ENCODE measurements at places on chromosomes 3 and 15.

DNA sequence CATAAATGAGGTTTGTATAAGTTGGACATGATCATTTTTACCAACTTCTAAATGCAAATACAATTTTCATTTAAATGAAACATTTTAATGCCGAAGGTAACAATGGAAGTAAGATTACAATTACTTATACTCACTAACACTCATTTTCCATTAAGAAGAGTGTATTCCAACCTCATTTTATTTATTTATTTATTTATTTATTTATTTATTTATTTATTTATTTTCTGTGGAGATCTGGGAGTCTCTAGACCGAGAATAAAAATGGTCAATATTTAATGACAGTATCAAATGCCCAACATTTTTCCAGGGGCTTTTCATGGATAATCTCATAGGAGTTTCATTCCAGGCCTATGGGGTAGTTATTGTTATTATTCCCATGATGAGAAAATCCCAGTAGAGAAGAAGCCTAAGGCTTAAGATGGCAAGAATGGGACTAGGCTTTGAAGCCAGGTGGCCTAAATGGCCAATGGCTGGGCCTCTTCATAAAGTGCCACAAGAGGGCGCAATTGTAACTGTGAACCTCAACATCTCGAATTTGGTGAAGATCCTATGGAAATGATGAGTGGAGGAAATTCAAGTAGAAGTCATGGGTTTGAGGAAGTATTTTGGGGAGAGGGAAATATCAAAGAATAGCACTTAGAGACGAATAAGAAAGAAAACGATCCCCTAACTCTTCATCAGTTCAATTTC, 21.3 kb downstream of the VGLL3 start:
- DNase-seq, result no peak
- H3K4me1 ChIP-seq, result no peaks in the 10 kb centered on the region
- H3K36me3 ChIP-seq, result no peaks in the 10 kb centered on the region
- no peak overlapping the region for H3K27ac ChIP-seq
- no peak overlapping the region for H3K4me3 ChIP-seq

DNA sequence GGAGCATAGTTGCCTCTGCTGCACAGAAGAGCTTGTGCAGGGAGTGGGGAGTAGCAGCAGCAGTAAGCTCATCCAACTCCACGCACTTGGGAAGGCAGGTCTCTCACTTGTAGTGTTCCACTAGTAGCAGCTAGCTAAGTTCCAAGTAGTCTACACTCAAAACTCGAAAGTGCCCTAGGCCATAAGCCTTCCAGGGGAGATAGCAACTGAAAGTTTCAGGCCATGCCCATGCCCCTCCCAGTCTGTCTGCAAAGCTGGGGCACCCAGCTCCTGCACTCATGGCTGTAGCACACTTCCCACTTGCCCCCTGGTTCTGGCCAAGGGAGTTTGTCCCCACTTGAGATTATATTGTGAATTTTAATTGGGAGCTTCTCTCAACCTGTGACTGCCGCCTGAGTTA, 57.5 kb downstream of the MFSD1 start:
- no peaks in the 10 kb centered on the region for H3K4me1 ChIP-seq
- H3K4me3 ChIP-seq, result no peak overlapping the region
- no peak for DNase-seq
- no peaks in the 10 kb centered on the region for H3K36me3 ChIP-seq
- H3K27me3 ChIP-seq, result no peaks in the 10 kb centered on the region

GRCh38 chr3:14935592-14936345, 11.6 kb upstream of the NR2C2 start:
- H3K4me3 ChIP-seq, result no peak overlapping the region
- no peaks in the 10 kb centered on the region for H3K27me3 ChIP-seq
- no peak overlapping the region for H3K27ac ChIP-seq
- H3K36me3 ChIP-seq, result no peaks in the 10 kb centered on the region
- DNase-seq, result no peak
- H3K4me1 ChIP-seq, result no peaks in the 10 kb centered on the region

GRCh38 chr15:69573815-69574475, 121.3 kb downstream of the RPLP1 start:
- no peak for DNase-seq
- H3K27ac ChIP-seq, result no peak overlapping the region
- no peaks in the 10 kb centered on the region for H3K36me3 ChIP-seq
- no peaks in the 10 kb centered on the region for H3K27me3 ChIP-seq

- no peak overlapping the region for H3K27ac ChIP-seq
- H3K36me3 ChIP-seq, result no peaks in the 10 kb centered on the region
- H3K27me3 ChIP-seq, result no peaks in the 10 kb centered on the region
- no peak overlapping the region for H3K4me3 ChIP-seq
- no peak for DNase-seq
Observed at GRCh38 chr15:50531766-50532165, 14.7 kb downstream of the USP50 start.

DNA sequence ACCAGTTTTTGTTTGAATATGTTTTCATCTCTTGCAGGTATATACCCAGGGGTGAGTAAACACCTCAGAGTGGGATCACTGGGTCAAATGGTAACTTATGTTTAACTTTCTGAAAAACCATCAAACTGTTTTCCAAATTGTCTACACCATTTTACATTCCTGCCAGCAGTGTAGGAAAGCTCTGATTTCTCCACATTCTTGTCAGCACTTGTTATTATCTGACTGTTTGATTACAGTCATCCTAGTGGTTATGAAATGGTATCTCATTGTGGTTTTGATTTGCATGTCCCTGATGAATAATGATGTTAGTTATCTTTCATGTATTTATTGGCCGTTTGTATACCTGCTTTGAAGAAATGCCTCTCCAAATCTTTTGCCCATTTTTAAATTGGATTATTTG, 13.8 kb downstream of the FSD2 start:
- H3K4me1 ChIP-seq, result no peaks in the 10 kb centered on the region
- H3K27ac ChIP-seq, result no peak overlapping the region
- H3K4me3 ChIP-seq, result no peak overlapping the region
- no peak for DNase-seq

DNA sequence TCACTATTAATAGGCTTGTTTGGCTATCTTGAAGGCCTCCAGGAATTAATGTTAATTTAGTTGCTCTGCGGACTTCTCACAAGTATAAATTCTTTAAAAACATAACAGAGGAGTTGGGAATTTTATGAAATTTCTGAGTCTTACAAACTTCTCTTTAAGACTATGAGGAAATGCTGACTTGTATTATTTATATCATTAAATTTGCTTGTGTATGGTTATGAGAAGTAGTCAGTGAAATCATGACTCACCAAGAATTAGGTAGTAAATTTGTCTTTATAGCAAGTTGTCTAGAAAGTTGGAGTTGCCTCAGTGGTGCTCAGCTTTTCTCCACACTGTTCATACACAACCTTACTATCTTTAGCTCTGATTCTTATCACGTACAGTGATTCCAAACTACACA, 26.5 kb downstream of the PHLDB2 start:
- H3K27me3 ChIP-seq, result no peaks in the 10 kb centered on the region
- DNase-seq, result no peak
- no peak overlapping the region for H3K27ac ChIP-seq
- no peak overlapping the region for H3K4me3 ChIP-seq
- H3K4me1 ChIP-seq, result no peaks in the 10 kb centered on the region
- no peaks in the 10 kb centered on the region for H3K36me3 ChIP-seq

DNA sequence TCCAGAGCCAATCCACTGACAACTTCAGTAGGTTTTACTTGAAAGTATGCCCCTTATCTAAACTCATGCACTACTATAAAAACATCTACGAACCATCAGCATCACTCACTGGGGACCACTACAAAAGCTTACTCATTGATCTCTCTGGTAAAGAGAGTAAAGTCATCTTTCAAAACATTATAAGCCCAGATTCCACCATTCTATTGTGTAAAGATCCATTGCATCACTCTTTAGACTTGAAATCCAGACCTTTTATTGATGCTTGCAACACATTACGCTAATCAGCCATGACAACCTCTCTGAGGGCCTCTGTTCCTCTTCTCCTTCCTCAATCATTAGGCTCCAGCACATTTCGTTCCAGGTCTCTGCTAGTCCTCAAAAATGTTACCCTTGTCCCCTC, 248.9 kb upstream of the WNT5A start:
- no peaks in the 10 kb centered on the region for H3K36me3 ChIP-seq
- H3K27ac ChIP-seq, result no peak overlapping the region
- no peak overlapping the region for H3K4me3 ChIP-seq
- no peaks in the 10 kb centered on the region for H3K4me1 ChIP-seq

GRCh38 chr3:183295211-183295610, 42.2 kb downstream of the B3GNT5 start:
- DNase-seq, result no peak
- H3K27me3 ChIP-seq, result no peaks in the 10 kb centered on the region
- no peaks in the 10 kb centered on the region for H3K4me1 ChIP-seq
- H3K4me3 ChIP-seq, result no peak overlapping the region
- H3K27ac ChIP-seq, result no peak overlapping the region

GRCh38 chr3:30354513-30354912, 251.9 kb upstream of the TGFBR2 start:
- no peak overlapping the region for H3K27ac ChIP-seq
- H3K4me3 ChIP-seq, result no peak overlapping the region
- no peaks in the 10 kb centered on the region for H3K36me3 ChIP-seq
- H3K4me1 ChIP-seq, result peaks cover 37% of the 10 kb centered on the region

DNA sequence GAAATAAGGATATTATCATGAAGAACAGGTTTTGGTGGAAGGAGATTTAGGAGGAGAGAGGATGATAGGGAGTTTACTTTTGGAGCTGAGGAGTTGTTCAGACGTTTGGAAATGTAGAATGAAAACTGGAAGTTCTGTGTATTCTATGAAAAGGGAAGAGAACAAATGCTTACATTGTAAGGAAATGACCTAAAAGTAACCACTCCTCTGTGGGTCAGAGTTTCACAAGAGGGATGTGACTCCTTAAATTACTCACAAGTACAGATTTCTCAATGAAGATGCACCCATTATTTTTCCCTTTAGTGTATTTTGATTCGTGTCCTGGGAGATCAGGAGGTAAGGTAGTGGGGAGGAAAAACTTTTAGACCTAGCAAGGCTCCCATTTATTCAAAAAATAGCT, 4.0 kb downstream of the RNF13 start:
- H3K27me3 ChIP-seq, result no peaks in the 10 kb centered on the region
- no peaks in the 10 kb centered on the region for H3K36me3 ChIP-seq
- H3K4me3 ChIP-seq, result no peak overlapping the region
- DNase-seq, result no peak
- no peak overlapping the region for H3K27ac ChIP-seq

Data from effector memory CD4-positive, alpha-beta T cell (primary cell).